Activated CD4-positive, alpha-beta T cell treated with anti-CD3 and anti-CD28 coated beads, Interleukin-2, amount 50 U/mL, for 1 hour (primary cell): ENCODE measurements at places on chromosomes 2 and 18.

GRCh38 chr2:157540102-157540501 lies 88.6 kb downstream of the ACVR1C start:
- DNase-seq = no peak

DNA sequence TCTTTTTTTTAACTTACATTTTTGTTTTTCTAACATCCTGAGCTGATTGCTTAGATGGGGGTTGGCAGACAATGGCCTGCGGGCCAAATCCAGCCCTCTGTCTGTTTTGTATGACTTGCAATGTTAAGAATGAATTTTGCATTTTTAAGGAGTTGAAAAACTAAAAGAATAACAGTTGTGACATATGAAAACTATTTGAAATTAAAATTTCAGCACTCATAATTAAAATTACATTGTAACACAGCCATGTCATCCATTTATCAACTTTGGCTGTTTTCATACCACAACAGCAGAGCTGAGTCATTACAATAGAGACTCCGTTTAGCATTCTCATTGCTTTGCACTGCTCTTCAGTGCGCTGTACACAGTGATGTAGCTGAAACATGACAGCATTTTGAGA lies 94.1 kb upstream of the MC4R start:
- no peak for DNase-seq

DNA sequence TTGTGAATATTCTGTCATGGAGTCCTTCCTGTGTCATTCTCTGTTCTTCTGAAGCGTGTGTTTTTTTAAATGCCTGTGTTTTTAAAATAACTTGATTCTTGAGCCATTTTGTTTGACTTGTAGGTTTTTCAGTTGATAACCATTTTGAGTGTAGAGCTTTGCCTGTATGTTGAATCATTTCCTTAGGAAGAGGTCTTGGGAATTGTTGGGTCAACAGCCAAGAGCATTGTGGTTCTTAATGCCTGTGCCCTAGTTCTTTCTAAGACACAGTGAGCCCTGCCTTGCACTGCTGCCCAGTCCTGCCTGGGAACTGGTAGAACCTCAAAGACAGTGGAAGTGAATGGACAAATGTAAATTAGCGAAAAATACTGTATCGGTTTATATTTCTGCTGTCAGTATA lies 25.9 kb downstream of the RAB12 start:
- DNase-seq = no peak

DNA sequence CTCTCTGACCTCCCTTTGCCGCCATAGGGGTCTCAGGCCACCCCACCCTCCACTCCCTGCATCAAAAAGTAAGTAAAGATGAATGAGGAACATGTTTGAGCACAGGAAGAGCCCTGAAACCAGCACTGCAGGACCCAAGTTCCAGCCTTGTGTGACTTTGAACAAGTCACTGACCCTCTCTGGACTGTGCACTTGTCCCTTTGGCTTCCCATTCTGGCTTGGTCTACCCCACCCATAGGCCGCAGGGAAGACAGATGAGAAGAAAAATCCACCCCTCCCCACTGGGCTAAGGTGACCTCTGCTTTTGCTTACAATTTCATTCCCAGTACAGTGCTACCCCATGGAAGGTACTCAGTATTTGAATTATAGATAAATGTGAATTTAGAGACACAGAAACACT lies 43.8 kb downstream of the TMEM17 start:
- DNase-seq = no peak

GRCh38 chr18:68568364-68569155 lies 146.3 kb downstream of the TMX3 start:
- DNase-seq = no peak

- DNase-seq = no peak
These were observed 102.6 kb downstream of the VSNL1 start for GRCh38 chr2:17643031-17643615.

GRCh38 chr2:106996171-106996769 lies 110.3 kb upstream of the ST6GAL2 start:
- no peak for DNase-seq
